ENCODE measurements at places on chromosomes 1 and 21.

GRCh38 chr1:168091720-168092550, 44.8 kb downstream of the GPR161 start:
- DNase-seq: no peak

- DNase-seq: peak; percentile 68
These were observed 12.2 kb downstream of the KIAA0319L start for GRCh38 chr1:35544976-35545375.

DNA sequence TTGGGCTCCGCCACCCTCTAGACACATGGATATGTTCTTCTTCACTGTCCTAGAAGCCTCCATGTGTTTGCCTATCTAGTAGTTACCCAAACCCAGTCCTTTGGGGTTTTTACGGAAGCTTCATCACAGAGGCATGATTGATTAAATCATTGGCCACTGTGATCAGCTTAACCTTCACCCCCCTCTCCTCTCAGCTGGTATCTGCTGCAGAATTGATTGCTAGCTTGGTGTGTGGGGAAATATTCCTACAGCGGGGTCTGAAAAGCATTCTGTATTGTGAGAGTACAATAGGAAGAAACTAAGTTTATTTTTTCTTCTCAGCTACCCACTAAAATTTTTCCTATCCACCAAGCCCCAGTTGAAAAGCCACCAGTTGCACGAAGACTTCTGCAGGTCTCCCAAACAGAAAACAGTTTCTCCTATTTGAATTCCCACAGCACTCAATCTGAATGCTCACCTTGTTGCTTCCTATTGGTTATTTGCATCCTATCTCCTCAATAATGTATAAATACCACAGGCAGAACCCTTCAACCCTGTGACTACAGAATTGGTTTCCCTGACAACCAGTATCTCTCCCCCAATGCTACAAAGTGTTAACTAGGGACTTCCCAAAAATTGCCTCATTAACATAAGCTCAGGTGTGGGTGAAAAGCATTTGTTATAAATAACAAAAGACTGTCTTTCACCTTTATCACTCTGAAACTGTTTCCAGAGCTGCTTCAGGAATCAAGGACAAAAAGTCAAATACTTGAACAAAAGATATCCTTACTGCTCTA, 9.3 kb upstream of the VANGL1 start:
- no peak for DNase-seq

GRCh38 chr1:177659281-177659680, 310.6 kb downstream of the SEC16B start:
- no peak for DNase-seq

DNA sequence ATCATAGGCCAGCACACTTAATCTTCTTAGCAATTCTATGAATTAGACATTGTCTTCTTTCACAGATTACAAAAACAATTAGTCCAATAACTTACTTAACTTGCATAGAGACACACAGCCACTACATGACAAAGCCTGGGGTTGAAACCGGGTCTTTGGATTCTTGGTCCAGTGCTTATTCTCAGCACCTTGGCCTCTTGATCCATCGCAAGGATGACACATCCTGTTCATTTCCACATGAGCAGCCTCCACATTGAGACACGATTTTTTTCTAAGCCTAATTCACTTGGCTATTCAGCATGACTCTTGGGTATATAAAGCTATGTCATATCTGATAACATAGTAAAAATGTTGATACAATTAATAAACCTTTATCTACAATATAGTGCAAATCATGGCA, 221.0 kb upstream of the FOXD3 start:
- DNase-seq: no peak

DNA sequence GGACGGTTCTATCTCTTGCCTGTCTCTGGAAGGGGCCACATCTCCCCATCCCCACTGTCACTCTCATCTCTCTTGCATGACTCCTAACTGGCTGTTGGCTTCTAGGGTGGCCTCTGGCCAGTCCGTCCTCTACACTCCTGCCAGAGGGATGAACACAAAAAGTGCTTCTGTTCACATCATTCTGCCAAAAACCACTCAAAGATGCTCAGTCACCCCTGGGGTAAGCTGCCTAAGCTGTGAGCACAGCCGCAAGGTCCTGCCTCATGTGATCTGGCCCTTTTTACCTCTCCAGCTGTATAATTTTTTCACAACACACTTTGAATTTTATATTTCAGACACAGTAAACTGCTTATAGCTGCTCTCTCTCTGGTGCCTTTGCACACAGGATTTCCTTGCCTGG, 97.6 kb upstream of the CD34 start:
- DNase-seq: no peak

- no peak for DNase-seq
These were observed 108.8 kb downstream of the TNFSF18 start for GRCh38 chr1:172941945-172942344.

- DNase-seq: peak; percentile 98
These were observed 22.3 kb upstream of the TMEM222 start for GRCh38 chr1:27299385-27300271.

- peak; percentile 95 for DNase-seq
These were observed 106.5 kb upstream of the SLC44A3 start for GRCh38 chr1:94713472-94714141.

- no peak for DNase-seq
These were observed 136.2 kb upstream of the ZBTB40 start for GRCh38 chr1:22315315-22316078.

- peak; percentile 18 for DNase-seq
These were observed 24.0 kb upstream of the ADARB1 start for GRCh38 chr21:45050345-45050796.

GRCh38 chr1:226104671-226105121, 42.2 kb downstream of the H3-3A start:
- DNase-seq: no peak

DNA sequence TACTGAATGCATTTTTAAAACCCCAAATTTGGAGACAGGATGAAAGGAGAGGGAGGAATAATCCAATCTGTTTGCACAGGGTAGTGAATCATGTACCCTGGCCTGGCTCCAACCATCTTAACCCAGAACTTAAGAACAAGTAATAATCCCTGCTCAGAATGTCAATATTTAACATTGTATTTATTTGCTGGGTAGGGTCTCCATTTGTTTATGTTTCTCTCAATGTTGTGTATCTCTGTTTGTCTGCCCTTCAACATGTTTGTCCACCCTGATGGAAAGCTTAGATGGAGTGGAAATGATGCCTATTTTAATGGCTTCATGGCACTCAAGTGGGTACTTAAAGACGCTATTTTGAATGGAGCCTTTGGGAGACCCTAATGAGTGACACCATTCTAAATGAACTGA, 54.4 kb upstream of the CDC42BPA start:
- DNase-seq: peak; percentile 69

DNA sequence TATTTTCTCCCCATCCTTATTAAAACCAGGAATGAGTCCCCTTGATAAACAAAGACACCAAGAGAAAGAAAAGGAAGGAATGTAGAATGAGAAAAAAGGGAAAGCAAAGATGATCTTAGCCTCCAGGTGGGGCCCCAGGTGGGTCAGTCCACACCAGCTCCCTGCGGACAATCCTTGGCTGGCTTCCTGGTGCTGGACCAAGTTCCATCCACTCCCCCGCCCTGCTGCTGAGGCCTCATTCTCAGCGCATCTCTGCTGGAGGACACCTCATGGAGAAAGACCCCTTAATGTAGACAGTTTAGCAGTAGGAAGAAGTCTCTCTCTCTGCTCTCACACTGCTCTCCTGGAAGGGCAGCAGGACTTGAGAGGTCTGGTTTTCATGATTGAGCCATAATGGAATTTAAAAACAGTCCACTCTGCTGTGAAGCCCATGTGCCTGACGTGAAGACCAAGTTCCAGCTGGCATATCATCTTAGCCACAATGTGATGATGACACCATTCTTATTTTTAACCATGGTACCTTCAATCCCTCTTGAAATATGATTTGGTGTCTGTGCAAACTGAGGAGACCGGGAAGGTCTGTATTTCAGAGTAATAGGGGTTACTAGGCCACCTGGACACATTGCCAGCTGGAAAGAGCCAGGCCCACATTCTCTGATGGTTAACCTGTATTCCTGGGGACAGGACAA, 83.1 kb downstream of the WLS start:
- no peak for DNase-seq

DNA sequence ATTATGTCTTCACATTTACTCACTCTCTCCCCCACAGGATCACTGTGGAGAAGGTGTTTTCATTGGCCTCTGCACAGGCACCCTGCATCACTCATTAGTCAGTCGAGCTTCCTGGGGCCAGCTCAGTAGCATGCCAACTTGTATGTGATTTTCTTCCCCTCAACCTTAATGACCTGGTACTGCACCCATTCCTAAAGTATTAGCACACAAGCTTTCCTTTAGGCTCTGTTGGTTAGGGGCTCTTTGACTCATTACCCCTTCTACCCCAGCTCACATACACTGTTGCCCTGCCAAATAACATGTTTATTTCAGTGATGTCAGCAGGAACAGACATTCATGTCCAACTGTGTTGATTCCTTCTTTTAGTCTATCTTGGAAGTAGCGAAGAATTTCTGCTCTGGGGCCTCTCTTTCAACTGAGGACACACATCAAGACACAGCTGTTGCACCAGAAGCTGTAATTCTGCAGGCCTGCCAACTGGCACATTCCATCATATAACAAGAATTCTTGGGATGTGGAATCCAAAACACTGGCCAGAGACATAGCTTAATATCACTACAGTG, 603.5 kb upstream of the ADAMTS5 start:
- peak; percentile 92 for DNase-seq

- peak; percentile 91 for DNase-seq
These were observed 762.9 kb downstream of the LTN1 start for GRCh38 chr21:28229814-28230213.

DNA sequence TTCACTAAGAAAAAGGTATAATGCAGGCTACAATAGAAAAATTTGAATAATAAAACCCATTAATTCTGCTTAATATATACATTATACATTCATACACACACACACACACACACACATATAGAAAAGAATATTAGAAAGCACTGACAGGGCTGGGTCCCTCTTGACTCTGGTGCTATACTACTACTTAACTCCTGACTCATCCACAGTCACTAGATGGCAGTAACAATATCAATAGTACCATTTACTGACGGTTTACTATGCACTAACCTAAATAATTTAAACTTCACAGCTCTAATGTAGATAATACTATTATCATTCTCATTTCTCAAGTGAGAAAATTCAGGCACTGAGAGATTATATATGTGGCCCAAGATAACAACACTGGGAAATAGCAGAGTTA, 87.5 kb downstream of the COP1 start:
- DNase-seq: peak; percentile 24

DNA sequence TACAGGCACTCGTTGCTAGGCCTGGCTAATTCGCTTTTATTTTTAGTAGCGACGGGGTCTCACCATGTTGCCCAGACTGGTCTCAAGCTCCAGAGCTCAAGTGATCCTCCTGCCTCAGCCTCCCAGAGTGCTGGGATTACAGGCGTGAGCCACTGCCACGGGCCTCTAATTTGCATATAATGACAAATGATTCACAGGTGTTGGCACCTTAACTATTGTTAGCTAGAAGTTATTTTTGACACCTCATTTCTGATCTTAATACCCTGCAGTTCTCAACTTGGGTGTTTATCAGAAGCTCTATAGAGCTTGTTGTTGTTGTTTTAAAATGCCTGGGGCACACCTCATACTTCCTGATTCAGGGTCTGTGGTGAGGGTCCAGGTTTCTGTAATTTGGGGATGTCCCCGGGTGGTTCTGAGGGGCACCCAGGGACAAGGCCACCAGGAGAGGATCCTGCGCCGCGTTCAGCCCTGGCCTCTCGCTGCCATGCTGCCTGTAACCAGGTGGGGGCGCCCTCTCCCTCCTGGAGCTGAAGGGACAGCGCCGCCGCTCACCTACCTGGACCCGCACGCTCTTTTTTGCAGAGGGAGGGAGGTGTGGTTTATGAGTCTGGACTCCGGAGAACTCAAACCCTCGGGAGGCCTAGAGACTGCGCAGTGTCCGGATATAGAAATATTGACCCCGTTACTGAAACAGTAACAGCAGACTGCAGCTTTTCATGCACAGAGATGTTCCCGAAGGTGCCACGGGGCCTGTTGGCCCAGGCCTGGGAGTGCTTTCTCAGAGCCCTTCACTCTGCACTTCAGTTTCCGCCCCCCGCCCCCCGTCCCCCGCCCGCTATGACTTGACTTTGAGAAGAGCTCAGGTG, 23.0 kb upstream of the NEK2 start:
- DNase-seq: peak; percentile 68

- DNase-seq: no peak
These were observed 124.0 kb downstream of the GPATCH2 start for GRCh38 chr1:217506878-217507277.

DNA sequence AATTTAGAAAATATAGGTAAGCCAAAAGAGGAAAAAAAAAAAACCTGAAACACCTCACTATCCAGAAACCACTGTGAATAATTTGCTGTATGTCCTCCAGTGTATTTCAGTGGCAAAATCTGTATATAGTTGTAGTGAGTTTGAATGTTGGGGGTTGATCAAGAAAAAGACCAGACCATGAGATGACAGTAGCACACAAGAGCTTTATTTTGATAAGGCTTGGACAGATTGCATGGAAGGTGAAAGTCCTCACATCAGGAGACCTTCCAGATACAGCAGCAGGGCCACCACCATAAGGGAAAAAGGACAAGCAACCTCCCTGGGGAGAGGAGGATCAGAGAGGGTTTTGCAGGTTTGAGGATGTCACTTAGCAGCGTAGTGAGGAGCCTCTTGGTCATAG, 16.2 kb upstream of the C1orf115 start:
- no peak for DNase-seq

GRCh38 chr1:83015163-83015562, 983.8 kb downstream of the TTLL7 start:
- no peak for DNase-seq

- DNase-seq: peak; percentile 41
These were observed 124.9 kb downstream of the ITSN1 start for GRCh38 chr21:33767236-33767635.

DNA sequence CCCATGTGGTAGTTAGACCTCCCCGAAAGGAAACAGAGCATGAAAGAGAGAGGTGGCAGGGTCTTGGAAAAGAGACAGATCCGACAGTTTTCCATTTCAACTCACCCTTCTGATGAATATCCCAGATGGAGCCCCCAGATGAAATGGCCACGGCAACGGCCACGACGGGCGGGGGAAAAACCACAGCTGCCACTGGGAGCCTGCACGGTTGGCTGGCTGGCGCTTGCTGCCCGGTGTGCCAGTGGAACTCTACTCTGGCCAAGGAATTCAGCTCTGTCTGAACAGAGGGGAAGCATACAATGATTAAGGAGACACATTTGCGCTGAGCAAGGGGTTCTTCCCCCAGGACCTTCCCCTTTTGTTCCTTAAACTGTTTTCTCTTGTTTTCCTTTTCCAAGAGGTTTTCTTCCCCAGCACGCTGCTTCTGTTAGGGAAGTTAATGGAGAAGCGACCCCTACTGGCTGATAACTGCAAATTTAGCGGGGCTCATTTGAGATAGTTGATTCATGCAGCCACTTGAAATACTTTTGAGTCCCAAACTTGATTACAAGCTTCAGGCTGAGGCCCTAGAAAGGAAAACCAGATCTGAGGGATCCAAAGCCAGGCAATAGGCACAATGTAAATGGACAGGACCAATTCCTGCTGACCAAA, 1122.5 kb downstream of the NCAM2 start:
- DNase-seq: peak; percentile 31
